Small intestine (tissue), 16 donors: ENCODE measurements at places on chromosomes 16 and 17. TPM values are rescaled to one million over a fixed set of nuclear protein-coding genes. Genes with fewer than 3 reads are reported as not detected.

GRCh38 chr16:998211-998610 is 16.6 kb downstream of the SOX8 start:
- no peak for DNase-seq

DNA sequence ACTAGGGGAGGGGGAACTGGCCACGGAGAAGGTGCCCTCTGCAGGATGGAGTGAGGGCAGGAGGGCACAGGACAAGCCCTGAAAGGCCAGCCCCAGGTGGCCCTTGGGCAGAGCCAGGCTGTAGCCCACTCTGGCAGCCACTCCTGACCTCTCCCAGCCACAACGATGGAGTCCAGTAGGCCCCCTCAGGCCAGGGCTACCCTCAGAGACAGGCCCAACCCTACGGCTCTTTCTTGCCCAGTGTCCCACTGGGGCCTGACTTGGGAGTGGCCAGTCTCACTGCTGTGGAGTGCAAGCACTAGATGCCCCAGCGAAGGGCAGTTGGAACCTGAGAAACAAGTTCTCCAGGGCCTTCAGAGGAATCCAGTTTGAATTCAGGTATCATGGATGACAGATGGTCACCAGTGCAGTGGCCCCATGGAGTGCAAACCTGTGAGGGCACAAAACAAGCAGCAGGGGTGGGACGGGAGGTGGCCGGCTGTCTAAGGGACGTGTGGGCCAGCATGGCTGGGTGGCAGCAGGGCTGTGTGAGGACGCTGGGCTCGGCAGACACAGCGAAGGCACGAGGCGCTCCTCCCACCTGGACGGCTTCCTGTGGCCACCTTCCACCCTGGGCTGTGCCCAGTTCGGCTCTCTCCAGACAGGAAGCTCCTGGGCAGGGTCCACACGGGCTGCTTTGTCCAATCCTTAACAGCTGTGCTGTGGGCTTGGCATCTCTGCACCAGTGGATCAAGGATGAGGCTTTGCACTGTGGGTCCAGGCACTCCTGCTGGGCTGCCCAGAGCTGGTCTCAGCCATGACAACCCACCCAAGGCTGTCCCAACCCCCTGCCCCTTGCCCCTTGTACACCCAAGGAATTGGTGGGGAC is 72.1 kb downstream of the AMFR start:
- DNase-seq, result no peak

DNA sequence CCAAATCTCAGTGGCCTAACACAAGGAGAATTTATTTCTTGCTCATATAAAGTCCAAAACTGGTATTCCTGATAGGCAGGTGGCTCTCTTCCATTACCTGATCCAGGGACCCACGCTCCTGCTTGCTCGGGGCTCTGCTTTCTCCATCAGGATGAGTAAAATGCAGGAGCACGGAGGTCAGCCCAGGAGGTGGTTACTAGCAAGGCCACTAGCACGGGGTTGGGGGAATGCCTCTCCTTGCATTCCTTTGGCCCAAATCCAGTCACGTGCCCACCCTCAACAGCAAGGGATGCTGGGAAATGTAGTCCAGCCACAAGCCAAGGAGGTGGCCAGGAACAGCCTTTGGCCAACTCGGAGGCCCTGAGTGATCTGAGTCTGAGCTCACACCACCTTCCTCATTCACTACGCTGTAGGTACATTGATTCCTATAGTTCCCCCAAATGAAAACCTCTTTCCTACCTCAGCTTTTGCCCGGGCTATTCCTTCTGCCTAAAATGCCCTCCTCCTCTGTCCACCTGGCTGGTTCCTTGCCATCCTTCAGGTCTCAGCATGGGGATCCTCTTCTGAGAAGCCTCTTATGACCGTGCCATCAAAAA is 38.3 kb upstream of the HAPSTR1 start:
- peak; percentile 51 for DNase-seq

DNA sequence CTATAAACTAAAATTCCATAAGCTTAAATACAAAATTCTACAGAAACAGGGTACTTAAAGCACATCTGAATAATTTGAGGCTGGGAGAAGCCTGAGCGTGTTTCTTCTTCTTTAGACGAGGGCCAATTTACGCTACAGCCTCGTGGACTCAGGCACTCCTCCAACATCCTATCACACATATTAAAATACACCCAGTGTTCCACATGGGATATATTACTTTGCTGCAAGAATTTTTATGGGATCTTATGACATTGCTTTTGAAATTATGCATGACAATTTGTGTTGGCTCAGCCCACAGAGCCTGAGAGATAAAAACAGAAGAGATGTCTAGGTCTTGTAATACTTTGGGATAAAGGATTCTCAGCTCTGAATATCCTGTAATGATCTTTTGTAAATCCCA is 3.5 kb upstream of the TANGO6 start:
- DNase-seq, result no peak

- DNase-seq, result no peak
These were observed 38.4 kb downstream of the PSMD12 start for GRCh38 chr17:67328026-67328425.

GRCh38 chr17:4019275-4019674 is 55.0 kb upstream of the ATP2A3 start:
- no peak for DNase-seq

DNA sequence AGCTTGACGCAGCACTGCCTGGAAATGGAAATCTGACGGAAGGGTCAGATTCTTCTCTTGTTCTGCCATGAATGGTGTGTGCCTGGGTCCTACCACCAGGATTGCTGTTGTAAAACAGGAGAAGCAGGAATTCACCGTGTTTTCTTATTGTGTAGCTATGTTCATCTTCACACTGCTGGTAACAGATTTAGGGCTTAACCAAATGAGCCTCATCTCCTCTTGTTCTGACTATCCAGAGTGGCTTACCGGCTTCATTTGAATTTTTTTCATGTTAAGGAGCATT is 97.3 kb upstream of the CHMP6 start:
- DNase-seq, result no peak

GRCh38 chr17:17191346-17191792 is 14.8 kb downstream of the PLD6 start:
- DNase-seq, result no peak

DNA sequence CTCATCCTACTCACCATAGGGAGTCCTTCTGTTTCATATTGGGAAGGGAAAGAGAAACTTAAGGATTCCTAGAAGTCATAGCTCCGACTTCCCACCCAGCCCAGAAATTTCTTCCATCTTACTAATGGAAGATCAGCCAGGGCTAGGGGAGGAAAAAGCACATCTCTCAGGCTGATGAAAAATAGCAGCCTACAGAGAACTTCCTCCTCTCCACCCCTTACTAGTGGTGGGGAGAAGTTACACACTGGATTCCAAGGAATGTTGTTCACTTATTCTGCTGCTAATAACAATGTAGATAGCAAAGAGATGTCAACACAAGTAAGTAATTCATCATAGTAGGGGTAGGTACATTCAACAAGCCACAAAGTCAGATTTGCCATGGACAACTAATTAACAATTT is 94.4 kb downstream of the SPACA3 start:
- DNase-seq, result no peak

DNA sequence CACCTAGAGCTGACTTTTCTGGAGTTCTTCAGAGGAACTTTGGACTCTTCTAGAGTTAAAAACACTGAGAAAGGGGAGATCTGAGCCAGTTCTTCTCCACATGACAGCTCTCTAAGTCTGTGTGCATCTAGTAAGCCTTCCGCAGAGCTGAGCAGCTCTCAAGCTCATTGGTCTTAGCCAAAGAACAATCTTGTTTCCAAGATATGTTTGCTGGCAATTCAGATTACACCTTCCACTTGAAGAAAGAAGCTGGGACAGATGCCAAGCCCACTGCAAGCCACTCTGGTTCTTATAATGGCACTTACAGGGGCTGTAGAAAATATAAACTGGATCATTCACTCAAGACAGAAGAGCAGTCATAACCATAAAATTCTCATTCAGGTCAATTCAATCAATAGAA is 134.1 kb upstream of the TOX3 start:
- no peak for DNase-seq

DNA sequence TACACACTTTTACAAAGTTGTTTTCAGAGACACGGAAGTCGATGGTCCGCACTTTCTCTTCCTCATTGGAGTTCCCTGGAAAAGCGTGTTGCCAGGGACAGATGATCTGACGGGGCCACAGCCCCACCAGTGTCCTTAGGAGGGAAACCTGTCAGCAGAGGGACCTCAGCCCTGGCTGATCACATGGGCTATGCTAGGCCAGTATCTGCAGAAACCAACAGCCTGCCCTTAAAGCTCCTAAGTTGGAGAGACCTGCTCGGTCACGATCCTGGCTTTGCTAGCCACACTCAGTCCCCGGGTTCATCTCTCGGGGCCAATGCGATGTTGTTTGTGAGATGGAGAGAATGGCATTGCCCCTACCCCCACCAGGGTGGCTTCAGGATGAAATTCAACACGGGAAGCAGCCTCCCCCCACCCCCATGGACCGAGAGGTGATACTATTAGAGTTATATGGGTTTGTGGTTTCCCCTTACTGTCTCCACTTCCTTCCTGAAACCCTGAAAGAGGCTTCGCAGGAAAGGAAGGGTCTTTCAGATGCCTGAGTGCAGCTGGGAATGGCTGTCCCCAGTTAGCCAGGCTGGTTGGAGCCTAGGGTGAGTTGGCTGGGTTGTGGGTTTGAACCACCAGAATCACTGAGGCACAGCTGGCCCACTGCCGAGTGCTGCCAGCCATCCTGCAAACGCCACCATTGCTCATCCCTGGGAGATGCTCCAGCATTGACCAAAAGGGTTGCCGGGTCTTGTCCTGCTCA is 16.6 kb downstream of the RMI2 start:
- DNase-seq, result peak; percentile 36

DNA sequence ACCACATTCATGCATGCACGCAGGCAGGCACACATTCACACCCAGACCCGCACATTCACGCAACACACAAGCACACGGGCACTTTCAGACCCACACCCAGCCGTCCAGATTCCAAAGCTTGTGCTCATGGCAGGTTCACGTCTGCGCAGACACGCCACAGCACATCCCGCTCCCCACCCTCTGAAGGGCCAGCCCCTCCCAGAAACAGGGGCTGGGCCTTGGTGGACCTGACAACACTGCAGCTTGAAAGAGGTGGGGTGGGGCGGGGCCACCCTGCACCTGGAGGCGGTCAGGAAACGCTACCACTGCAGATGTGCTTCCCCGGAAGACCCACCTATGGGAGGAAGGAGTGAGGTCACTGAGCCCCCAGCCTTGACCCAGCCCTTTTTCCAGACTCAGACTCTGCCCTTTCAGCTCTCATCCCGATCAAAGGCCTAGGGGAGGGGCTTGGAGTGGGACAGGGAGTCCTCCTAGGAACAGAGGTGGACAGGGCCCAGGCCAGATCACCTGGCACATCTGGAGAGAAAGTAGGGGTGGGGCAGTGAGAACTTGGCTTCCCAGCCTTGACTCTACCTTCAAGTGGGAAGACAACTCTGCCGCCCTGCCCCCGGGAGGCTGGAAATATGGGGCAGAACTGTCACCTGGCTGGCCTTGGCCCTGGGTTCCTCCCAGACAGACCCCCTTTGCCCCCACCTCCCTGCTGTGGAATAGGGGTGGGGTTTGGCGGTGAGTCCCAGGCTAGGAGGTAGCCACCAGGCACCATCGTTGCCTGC is 11.0 kb downstream of the P3H4 start:
- DNase-seq, result peak; percentile 97

GRCh38 chr17:72604518-72604917 is 483.7 kb downstream of the SOX9 start:
- no peak for DNase-seq

GRCh38 chr17:7294614-7295153 is at the start of gene YBX2:
YBX2 (minus strand) TSS chr17:7294639; CDS start chr17:7294500, 139 bp downstream.
- DNase-seq, result peak; percentile 94

DNA sequence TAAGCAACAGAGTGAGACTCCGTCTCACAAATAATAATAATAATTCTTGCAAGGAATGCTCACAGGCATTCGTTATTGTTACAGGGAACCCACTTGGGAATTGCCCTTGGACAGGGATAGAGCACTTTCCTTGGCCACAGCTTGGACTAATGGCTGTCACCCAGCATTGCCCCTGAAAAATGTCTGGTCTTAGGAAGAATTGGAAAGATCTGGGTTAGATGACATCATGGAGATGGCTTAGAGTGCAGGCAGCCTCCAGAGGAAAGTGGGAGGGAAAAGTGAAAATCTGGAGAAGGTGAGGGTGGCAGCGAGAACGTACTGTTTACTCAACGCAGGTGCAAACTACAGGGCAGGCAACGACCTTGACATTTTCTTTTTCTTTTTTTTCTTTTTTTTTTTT is 59.3 kb upstream of the MRTFB start:
- DNase-seq, result no peak

DNA sequence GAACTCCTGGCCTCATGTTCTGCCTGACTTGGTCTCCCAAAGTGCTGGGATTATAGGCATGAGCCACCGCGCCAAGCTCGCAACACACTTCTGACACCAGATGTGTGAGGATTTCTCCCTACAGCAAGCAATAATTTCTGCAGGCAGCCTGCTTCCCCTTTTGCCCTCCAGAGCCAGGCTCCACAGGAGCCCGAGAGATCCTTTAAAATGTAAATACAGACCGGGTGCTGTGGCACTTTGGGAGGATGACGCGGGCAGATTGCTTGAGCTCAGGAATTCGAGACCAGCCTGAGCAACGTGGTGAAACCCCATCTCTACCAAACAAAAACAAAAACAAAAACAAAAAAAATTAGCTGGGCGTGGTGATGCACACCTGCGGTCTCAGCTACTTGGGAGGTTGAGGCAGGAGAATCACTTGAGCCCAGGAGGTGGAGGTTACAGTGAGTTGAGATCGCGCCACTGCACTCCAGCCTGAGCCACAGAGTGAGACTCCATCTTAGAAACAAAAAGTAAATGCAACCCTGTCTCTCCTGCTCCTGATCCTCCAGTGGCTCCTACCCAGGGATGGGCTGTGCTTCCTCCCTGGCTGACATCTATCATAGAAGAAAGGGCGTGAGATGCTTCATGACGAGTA is 14.7 kb downstream of the C16orf96 start:
- no peak for DNase-seq

DNA sequence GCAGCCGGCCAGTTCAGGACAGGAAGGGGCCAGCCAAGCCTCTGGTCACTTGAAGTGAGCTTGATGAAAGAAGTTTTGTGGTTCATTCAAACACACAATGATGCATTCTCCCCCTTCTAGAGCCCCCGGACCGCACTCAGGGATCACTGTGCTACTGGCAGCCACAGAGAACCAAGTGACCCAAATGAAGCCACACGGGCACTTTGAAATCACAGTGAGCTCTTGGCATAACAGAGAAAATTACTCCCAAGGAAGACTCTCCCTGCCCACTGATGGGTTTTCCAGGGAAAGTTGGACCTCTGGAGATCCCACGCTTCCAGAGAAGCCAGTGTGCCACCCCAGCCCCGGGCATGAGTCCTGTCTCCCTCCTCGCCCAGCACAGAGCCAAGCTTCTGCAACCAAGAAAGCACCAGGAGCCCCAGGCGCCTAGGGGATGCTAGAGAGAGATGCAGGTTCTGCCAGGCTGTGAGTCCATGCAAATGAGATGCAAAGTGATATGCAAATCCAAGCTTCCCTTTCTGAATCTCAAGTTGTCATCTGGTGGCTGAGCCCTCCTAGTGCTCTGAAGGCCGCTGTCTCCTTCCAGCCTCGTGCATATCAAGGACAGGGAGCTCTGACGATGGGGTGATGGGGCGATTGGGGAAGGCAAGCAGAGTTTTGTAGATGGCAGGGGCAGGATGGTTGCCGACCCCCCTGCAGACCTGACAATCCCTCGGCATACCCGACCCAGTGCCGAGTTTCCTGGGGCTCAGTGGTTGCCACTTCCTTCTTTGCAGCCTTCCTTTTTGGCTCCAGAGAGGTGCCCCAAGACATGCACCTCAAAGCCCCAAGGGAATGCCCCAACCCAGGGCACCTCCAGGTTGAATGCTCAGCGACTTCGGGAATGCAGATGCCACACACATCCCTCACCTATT is 59.7 kb upstream of the TNRC6C start:
- no peak for DNase-seq

The FBXW10 gene
- 0.62 TPM for polyA plus RNA-seq

The GUCY2D gene
- polyA plus RNA-seq, result not detected

The SLFN14 gene
- polyA plus RNA-seq, result not detected

The SLC52A1 gene
- polyA plus RNA-seq, result 1.9 TPM

The TBC1D3H gene
- not detected for polyA plus RNA-seq

The ADGRG1 gene
- 4.2 TPM for polyA plus RNA-seq

The KRTAP16-1 gene
- polyA plus RNA-seq, result not detected
